ENCODE measurements at places on chromosomes 2 and 18. TPM values are rescaled to one million over a fixed set of nuclear protein-coding genes. Genes with fewer than 3 reads are reported as not detected.
A peak's percentile ranks its signal among the peaks of the same experiment; 100 is the strongest.

DNA sequence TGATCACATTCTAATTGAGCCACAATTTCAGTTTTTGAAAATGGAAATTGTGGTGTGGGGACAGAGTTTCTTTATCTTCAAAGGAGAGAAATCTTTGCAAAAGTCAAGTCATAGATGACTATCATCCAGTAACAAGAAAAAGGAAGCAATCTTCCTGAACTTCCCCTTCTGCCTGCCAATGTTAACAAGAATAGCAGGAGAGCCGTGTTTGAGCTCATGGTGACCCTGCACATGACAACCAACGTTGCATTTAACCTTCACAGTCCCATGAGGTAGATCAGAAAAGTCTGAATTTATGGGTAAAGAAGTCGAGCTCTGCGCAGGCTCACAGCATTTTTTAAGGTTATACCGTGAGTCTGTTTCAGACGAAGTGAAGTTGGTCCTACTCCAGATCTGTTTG, 454.9 kb downstream of the LPIN1 start:
- H3K4me1 ChIP-seq: peaks cover 12% of the 10 kb centered on the region
- DNase-seq: no peak
- no peak overlapping the region for H3K4me3 ChIP-seq
- no peaks in the 10 kb centered on the region for H3K27me3 ChIP-seq
- no peak overlapping the region for H3K27ac ChIP-seq
- no peaks in the 10 kb centered on the region for H3K36me3 ChIP-seq

GRCh38 chr2:215382011-215382410, 53.9 kb downstream of the FN1 start:
- no peak overlapping the region for H3K4me3 ChIP-seq
- H3K27me3 ChIP-seq: no peaks in the 10 kb centered on the region
- H3K36me3 ChIP-seq: peaks cover 15% of the 10 kb centered on the region
- H3K27ac ChIP-seq: no peak overlapping the region

The SMARCAL1 gene
- 22.3 TPM for total RNA-seq

The GCG gene
- total RNA-seq: not detected

DNA sequence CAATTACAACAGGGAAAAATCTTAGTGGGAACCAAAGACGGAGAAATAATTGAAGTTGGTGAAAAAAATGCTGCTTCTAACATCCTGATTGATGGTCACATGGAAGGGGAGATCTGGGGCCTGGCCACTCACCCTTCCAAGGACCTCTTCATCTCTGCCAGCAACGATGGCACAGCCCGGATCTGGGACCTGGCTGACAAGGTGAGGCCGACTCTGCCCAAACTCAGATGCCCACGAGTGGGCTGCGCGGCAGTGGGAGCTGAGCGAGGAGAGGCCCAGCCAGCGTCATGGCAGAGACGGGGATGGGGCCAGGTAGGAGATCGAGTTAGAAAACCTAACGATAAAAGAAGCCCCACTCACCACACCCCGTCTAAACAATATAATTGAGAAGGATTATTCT, 87.7 kb downstream of the RTN4 start:
- H3K36me3 ChIP-seq: peaks cover 2% of the 10 kb centered on the region
- H3K4me1 ChIP-seq: peaks cover 9% of the 10 kb centered on the region
- DNase-seq: peak; percentile 47
- no peak overlapping the region for H3K4me3 ChIP-seq
- no peak overlapping the region for H3K27ac ChIP-seq
- H3K27me3 ChIP-seq: no peaks in the 10 kb centered on the region

The EIF2AK3 gene
- 18.6 TPM for total RNA-seq

The DSC1 gene
- not detected for total RNA-seq

- no peak for DNase-seq
- no peaks in the 10 kb centered on the region for H3K27me3 ChIP-seq
- H3K27ac ChIP-seq: no peak overlapping the region
Observed at GRCh38 chr2:169729274-169729605, 4.4 kb upstream of the KLHL23 start.

The CFC1B gene
- not detected for total RNA-seq
